Colonic mucosa (tissue), 4 donors: ENCODE measurements at places on chromosomes 1 and 21.

DNA sequence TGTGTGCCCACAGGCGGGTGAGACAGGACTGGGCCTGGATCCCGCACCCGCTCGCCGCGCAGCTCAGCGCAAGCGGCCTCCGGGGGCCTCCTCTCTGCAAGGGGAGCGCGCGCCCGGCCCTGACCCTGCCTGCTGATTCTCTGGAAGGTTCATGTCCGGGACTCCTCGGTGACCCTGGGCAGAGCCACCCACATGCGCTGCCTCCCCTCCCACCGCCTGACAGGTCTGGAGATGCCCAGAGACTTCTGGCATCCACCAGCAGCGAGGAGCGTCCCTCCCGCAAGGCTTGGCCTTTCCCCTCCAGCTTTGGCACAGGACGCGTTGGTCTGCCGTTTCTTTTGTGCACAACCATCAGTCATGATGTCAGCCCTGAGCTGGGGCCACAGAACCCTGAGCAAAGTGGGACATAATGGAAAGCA, 42.0 kb upstream of the COL6A2 start:
- no peak for DNase-seq

DNA sequence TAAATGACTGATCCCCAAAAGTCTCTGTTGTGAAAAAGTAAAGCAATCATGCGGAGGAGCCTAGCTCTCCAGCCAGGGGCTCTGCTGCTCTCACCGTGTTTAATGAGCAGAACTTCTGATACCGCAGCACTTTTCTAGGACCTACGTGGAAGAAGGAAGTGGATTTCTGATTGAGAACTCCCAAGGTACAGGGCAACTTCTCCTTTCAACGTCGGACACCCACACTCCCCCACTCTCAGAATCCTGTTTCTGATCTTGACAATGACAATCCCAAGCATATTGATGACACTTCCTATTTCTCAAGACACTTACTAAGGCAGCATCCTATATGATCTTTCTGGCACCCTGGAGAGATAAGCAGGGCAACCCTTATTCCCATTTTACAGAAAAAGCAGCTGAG, 78.4 kb downstream of the PROX1 start:
- no peak for DNase-seq

- no peak for DNase-seq
These were observed 160.2 kb downstream of the NTMT2 start for GRCh38 chr1:170305777-170306512.

DNA sequence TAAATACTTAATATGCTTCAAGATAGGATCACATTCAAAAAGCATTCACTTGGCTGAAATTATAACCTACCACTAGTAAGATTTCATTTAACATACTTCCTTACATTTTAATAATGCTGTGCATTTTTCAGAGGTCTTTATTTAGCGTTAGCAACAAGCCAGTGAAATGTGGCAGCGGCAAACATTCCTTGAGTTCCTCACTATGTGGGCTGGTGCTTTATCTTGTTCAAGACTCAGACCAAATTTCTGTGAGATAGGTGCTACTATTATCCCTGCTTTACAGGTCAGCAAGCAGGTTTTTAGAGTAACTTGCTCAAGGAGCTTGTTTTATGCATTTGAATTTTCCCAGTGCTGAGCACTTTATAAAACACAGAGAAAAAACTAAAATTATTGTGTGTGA, 132.7 kb downstream of the PLPPR4 start:
- DNase-seq = no peak

DNA sequence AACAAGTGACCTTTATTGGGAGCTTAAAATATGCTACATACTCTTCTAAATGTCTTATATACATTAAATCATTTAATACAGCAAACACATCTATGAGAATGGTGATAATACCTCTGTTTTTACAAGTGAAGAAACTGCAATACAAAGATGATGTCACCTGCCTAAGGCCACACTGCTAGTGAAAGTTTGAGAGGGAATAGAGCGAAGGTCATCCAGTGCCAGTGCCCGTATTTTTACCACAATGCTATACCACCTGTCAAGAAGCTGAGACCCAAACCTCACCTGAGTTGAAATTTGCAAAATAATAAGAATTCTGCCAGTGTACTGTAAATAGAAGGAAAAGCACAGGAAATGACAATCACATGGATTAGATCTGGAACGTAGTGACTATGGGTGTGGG, 200.4 kb upstream of the TMPRSS15 start:
- DNase-seq = no peak

GRCh38 chr1:173532237-173532636, 55.1 kb downstream of the PRDX6 start:
- DNase-seq = no peak

GRCh38 chr1:237166086-237166485, 124.1 kb downstream of the RYR2 start:
- DNase-seq = no peak

DNA sequence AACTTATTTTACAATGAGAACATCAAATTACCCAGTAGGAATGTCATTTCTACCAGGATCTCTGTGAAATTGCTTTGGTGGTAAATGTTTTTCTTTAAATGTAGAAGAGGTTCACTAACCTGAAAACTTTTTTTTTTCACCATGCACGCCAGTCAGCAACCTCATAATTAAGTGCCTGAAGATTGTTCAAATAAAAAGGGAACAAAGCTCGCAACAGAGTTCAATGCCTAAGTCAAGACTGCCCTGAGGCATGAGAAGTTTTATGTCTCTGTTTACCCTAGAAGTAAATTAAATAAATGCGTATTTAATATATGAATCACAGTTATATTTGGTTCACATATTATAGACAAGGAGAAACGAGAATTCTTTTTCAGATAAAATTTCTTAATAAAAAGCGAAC, 13.8 kb upstream of the SYDE2 start:
- DNase-seq = no peak

- no peak for DNase-seq
These were observed 22.8 kb downstream of the PPFIA4 start for GRCh38 chr1:203049077-203049476.

- DNase-seq = no peak
These were observed 8.9 kb downstream of the ZMPSTE24 start for GRCh38 chr1:40266786-40267535.

DNA sequence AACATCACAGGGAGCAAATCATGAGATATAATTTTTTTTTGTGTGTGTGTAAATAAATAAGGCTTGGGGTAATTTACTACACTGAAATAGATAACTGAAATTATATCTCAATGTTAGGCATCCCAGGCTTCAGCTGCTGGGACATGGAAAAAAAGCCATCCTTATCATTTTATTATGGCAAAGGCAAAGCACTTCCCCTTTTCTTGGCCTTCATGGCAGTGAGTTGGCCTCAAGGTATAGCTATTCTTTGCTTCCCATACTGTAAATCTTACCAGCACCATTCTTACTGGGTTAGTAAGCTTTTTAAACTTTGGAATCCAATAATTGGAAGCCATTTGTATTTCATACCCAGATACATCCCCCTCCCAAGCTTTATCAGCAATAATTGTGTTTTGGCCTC, 29.0 kb downstream of the RBM11 start:
- DNase-seq = no peak

- DNase-seq = no peak
These were observed 1.9 kb downstream of the SH2D2A start for GRCh38 chr1:156814571-156815260.

GRCh38 chr1:29332204-29332603, 95.9 kb downstream of the PTPRU start:
- peak; percentile 42 for DNase-seq

GRCh38 chr1:76070538-76070937, 4.0 kb upstream of the ST6GALNAC3 start:
- no peak for DNase-seq

DNA sequence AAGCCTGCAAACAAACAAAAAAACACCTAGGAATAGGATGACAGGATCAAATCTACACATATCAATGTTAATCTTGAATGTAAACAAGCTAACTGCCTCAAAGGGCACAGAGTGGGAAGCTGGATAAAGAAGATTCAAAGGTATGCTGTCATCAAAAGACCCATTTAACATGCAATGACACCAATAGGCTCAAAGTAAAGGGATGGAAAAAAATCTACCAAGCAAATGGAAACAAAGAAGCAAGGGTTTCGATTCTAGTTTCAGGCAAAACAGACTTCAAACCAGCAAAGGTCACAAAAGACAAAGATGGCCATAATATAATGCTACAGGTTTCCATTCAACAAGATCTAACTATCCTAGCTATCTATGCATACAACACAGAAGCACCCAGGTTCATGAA, 16.2 kb upstream of the OR2T10 start:
- DNase-seq = no peak

- DNase-seq = no peak
These were observed 45.2 kb downstream of the MATN1 start for GRCh38 chr1:30678209-30678608.

- no peak for DNase-seq
These were observed 3.4 kb upstream of the RGS16 start for GRCh38 chr1:182607566-182607965.
